ENCODE measurements at places on chromosomes 3 and 15.

- DNase-seq, result peak; percentile 98
These were observed 902 bp upstream of the ZCWPW2 start for GRCh38 chr3:28347374-28348264.

- DNase-seq, result no peak
These were observed 18.2 kb upstream of the FHIT start for GRCh38 chr3:61269435-61269834.

DNA sequence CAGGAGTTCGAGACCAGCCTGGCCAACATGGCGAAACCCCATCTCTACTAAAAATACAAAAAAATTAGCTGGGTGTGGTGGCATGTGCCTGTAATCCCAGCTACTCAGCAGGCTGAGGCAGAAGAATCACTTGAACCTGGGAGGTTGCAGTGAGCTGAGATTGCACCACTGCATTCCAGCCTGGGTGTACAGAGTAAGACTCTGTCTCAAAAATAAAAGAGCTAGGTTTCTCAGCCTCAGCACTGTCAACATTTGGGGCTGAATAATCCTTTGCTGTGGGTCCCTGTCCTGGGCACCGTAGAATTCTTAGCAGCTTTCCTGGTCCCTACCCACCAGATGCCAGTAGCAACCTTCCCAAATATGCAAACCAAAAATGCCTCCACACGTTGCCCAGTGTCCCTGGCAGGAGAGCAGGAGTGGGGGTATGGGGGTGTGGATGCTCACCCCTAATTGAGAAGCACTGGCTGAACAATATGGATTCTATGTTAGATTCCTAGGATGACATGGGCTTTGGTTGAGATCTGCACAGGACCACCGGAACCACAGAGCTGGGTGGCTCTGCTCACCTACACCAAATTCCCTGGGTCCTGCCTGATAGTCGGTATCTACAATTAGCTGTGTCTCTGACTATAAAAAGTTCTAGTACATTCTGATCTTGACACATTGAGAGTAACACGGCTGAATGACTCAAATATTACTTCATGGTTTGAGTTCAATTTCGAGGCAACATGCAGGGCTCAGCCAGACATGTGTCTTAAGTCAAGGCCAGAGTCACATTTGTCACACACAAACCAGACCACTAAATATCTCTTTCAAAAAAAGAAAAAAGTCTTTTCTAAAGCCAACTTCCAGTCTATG lies 577.0 kb upstream of the MDFIC2 start:
- no peak for DNase-seq

DNA sequence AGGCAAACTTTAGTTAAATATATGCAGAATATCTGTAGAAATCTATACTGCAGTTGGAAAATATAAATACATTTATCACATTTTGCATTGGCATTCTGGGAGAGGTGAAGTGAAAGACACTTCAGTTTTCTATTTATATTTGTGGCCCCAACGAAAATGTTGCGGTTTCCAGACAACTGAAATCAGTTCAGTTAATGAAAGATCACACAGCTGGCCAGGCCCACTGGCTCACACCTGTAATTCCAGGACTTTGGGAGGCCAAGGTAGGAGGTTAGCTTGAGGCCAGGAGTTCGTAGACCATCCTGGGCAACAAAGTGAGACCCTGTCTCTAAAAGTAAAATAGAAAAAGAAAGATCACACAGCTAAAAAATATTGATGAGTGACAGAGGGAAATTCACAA lies 11.9 kb upstream of the CLASP2 start:
- DNase-seq, result no peak

DNA sequence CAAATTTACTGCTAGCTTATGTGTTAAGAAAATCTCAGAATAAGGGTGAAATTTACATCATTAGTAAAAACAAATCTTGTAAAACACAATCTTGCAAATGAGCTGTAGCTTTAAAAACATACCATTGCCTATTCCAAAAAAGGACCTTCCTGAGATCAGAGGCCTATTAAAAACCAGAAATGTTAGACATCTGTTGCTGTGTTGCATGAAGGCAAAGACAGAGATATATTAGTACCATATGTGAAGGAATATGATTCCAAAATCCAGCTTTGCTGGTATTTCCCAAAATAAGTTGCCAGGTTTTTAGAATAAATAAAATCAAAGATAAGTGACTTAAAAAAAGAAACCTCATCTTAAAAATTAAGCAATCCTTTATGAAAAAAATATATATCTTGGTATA lies 504.1 kb upstream of the CDIN1 start:
- no peak for DNase-seq

- DNase-seq, result no peak
These were observed 12.1 kb downstream of the CSNK1G1 start for GRCh38 chr15:64343841-64344240.

- DNase-seq, result no peak
These were observed 17.3 kb downstream of the NIPA2 start for GRCh38 chr15:22855791-22856190.

GRCh38 chr3:183356920-183357319 lies 71.5 kb downstream of the MCF2L2 start:
- no peak for DNase-seq

Measured in inflammatory macrophage (primary cell).